ENCODE measurements at places on chromosomes 11 and 22.

GRCh38 chr11:104183593-104183992, 19.6 kb upstream of the PDGFD start:
- H3K27me3 ChIP-seq, result no peaks in the 10 kb centered on the region
- H3K4me1 ChIP-seq, result no peaks in the 10 kb centered on the region
- no peak overlapping the region for H3K4me3 ChIP-seq
- DNase-seq, result no peak

- no peak for DNase-seq
- no peaks in the 10 kb centered on the region for H3K4me1 ChIP-seq
- no peak overlapping the region for H3K27ac ChIP-seq
- peaks cover 33% of the 10 kb centered on the region for H3K27me3 ChIP-seq
- H3K4me3 ChIP-seq, result no peak overlapping the region
- H3K36me3 ChIP-seq, result no peaks in the 10 kb centered on the region
These were observed 10.8 kb upstream of the E2F8 start for GRCh38 chr11:19251577-19251976.

DNA sequence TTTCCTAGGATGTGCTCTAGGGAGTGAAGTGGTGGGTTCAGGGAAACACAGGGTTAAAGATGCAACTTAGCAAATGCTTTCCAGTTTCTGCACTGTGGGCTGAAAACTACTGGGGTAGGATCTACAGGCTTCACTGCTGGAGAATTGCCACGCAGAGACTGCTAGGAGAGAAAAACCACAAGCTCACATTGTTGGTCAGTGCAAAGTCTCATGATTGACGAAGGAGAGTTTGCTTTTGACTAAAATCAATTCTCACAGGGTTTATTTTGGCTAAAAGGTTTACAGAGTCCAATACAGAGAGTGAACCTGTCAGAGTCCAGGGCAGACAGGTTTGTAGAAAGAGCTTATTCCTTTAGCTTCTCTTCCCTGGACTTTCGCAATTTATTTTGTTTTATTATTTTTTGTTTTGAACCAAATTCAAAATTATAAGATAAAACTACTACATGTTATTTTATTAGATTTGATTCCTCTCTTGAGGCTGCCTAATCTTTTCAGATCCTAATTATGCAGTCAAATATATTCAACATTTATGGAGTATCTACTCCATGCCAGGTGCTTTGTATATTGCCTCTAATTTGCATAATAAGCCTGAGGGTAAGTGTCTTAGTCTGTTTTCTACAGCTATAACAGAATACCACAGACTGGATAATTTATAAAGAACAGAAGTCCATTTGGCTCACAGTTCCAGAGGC, 64.7 kb downstream of the MTNR1B start:
- peaks cover 5% of the 10 kb centered on the region for H3K27me3 ChIP-seq
- no peaks in the 10 kb centered on the region for H3K36me3 ChIP-seq
- H3K4me3 ChIP-seq, result no peak overlapping the region
- no peak overlapping the region for H3K27ac ChIP-seq

GRCh38 chr22:32850591-32851517, 49.3 kb downstream of the TIMP3 start:
- 0 out of 2 replicates have a peak, but pooled peaks cover 25% of the 10 kb centered on the region for H3K4me1 ChIP-seq
- no peak for DNase-seq
- H3K27me3 ChIP-seq, result peaks cover 28% of the 10 kb centered on the region
- peak overlapping the region; percentile 42 for H3K27ac ChIP-seq
- peaks cover 53% of the 10 kb centered on the region for H3K36me3 ChIP-seq
- H3K4me3 ChIP-seq, result no peak overlapping the region

DNA sequence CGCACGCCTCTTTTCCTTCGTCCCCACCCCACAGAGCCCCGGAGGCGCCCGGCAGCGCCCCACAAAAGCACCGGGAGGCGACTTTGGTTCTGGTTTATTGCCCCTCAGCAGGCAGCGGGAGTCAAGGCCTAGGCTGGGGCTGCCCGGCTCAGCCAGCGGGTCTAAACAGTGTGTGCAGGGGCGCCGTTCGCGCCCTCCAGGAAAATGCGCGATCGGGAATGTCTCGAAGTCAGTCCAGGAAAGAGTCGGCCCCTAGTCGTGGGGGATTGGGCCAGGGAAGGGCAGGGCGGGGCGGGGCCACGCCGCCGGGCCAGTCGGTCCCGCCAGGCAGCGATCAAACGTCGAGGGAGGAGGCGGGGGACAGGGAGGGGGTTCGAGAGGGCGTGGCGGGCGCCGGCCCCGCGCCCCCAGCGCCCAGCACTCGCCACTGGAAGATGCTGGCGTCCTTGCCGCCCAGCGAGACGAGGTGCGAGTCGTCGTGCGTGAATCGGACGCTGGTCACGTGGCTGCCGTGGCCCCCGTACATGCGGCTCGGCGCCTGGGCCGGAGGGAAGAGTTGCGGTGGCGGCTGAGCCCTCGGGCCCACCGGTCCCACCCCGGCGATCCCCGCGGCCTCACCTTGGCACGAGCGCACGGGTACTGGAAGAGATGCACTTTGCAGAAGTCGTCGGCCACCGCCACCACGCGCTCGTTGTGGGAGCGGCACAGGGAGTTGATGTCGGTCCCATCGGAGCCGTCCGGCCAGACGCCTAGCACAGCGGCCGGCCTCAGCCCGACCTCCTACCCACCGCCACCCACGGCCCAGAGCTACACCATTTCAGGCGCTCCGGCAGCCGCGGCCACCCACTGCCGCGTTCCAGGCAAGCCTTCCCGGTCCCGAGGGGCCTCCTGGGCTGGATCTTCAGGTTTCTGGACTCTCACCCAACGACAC, 741 bp upstream of the MTA2 start:
- H3K4me3 ChIP-seq, result peak overlapping the region; percentile 96
- peaks cover 50% of the 10 kb centered on the region for H3K36me3 ChIP-seq
- DNase-seq, result peak; percentile 26
- H3K4me1 ChIP-seq, result peaks cover 40% of the 10 kb centered on the region
- H3K27ac ChIP-seq, result peak overlapping the region; percentile 89

DNA sequence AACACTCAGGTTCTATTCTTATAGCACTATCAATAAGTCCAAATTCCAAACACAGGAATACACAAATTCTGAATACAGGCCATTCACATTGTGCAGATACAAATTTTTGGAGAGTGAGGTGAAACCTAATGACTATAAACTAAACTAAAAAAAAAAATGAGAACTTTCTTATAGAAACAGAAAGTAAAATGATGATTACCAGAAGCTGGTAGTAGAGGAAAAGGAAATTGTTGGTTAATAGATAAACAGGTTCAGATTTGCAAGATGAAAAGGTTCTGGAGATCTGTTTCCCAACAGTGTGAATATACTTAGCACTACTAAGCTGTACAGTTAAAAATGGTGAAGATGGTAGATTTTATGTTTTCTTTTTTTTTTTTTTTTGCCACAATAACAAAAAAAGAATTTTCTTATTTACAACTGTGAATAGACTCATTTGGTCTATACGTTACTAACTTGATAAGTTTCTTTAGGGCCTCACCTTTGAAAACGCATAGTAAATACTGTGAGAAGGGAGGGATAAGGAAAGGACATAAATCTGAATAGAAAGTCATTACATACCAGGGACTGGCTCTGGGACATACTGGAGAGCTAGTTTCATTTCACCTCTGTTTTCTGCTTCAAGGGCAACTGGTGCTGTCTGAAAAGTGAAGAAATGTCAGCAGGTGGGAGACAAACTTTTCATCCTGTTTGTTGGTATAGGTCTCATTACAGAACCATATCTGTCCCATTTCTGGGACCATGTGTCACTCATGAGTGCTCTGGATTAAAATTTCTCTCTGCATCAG, 14.2 kb upstream of the CCDC89 start:
- peaks cover 48% of the 10 kb centered on the region for H3K36me3 ChIP-seq
- H3K4me1 ChIP-seq, result peaks cover 31% of the 10 kb centered on the region

DNA sequence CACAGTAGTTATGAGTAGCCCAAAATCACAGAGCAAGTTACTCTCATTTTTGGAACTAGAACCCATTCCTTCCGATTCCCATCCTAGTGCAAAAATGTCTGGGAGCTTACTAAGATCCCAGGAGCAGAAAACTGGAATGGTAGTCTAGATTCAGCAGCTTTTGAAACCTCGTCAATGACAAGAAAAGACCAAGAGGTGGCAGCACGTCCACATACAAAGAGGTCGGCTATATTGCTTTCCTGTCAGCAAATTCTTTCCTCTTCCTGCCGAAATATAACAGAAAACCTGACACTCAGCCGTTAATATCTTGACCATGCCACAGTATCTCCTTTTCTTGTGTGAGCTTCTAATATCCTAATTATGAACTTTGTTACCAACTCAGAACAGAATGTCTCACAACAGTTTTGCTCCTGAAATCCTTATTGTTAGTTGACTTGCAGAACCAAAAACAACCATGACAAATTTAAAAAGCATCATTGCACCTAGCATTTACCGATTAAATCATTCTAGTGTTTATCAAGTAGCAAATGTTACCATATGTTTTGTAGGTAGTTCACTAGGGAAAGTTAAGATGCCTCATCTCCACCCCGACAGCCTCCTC, 92.8 kb upstream of the OR9G4 start:
- H3K27ac ChIP-seq, result no peak overlapping the region
- H3K4me3 ChIP-seq, result peak overlapping the region; percentile 51
- no peaks in the 10 kb centered on the region for H3K36me3 ChIP-seq

DNA sequence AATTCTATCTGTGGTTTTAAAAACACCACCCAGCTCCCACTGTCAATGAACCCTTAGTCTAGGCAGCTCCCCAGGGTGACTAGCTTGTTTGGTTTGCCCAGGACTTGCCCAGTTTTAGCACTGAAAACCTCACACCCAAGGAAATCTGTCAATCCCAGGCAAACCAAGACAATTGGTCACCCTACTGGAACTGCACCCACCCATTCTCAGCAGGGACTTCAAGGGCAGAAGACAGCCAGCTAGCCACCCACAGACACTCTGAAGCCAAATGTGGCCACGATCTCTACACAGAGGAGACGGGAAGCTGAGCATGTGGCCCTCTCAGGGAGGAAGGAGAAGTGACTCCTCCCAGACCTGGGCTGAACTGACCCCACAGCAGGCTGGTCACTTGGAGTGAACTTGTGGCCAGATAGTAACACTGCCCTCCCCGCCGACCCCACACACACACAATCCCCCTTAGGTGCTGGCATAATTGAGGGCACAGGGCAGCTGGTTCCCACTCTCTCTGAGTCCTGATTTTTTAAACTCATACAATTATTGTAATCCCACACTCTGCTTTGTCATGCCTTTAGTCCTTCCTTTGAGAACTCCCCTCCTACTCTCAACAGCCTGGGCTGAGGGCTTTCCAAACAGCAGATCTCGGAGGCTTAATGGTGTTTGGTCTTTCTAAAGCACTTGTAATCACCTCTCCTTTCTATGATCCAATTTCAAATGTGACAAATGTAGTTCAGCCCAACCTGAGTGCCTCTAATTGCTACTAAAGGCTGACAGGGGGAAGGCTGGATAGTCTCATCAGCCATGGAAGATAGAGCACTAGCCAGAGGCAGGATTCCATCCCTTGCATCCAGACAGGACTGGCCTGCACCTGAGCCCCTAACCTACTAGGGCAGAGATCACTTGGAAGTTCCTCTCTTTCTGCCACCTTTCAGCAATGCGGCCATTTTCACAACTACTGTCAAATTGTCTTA, 74.7 kb upstream of the DRD2 start:
- no peaks in the 10 kb centered on the region for H3K36me3 ChIP-seq
- H3K4me1 ChIP-seq, result no peaks in the 10 kb centered on the region
- H3K4me3 ChIP-seq, result no peak overlapping the region

DNA sequence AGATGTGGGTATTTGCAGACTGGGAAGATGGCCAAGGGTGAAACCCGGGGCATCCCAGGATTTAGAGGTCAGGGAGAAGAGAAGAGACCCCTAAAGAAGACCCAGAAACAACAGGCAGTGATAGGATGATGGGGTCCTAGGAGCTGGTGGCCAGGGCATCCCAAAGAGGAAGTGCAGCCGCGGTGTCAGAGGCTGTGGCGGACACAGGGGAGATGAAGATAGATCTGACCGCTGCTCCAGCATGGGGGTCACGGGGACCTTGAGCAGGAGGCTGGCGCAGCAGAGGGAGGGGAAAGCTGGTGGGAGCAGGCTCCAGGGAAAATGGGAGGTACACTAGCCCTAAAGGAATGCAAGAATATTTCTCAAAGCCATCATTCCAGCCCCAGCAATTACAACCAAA, 47.3 kb downstream of the CTTN start:
- no peak overlapping the region for H3K4me3 ChIP-seq
- H3K36me3 ChIP-seq, result peaks cover 34% of the 10 kb centered on the region
- H3K4me1 ChIP-seq, result peaks cover 7% of the 10 kb centered on the region
- no peak overlapping the region for H3K27ac ChIP-seq
- peaks cover 12% of the 10 kb centered on the region for H3K27me3 ChIP-seq

GRCh38 chr11:61054513-61054912, 47.8 kb upstream of the CD5 start:
- H3K36me3 ChIP-seq, result no peaks in the 10 kb centered on the region
- H3K4me1 ChIP-seq, result no peaks in the 10 kb centered on the region
- H3K27ac ChIP-seq, result no peak overlapping the region
- DNase-seq, result no peak
- no peak overlapping the region for H3K4me3 ChIP-seq
- peaks cover 28% of the 10 kb centered on the region for H3K27me3 ChIP-seq

- peaks cover 4% of the 10 kb centered on the region for H3K27me3 ChIP-seq
- DNase-seq, result peak; percentile 48
- no peak overlapping the region for H3K27ac ChIP-seq
- no peak overlapping the region for H3K4me3 ChIP-seq
- peaks cover 30% of the 10 kb centered on the region for H3K4me1 ChIP-seq
These were observed 4.2 kb upstream of the LIF start for GRCh38 chr22:30250661-30251267.
